ENCODE measurements at places on chromosomes 2 and 18.

GRCh38 chr2:9905413-9905812 lies 46.1 kb upstream of the GRHL1 start:
- no peak for DNase-seq

DNA sequence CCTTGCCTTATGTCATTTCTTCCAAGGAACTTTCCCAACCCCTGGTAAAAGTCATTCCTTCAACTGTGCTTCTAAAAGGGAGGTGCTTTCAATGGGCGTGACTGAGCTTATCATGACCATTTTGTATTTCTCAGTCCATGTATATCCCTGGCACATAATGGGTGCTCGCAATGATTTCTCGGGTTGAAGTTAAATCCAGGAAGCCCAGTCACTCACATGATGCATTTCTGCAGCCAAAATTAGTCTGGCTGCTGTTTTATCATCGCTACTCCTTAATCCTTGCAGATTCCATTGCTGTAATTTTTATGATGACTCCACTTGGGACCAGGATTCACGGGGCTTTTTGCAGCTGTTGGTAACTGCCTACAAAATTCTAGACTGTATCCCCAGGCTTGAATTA lies 25.9 kb upstream of the RFX8 start:
- DNase-seq, result no peak

GRCh38 chr2:96830044-96830562 lies 13.7 kb downstream of the ANKRD23 start:
- no peak for DNase-seq

- DNase-seq, result no peak
Observed at GRCh38 chr2:64141674-64142405, 2.4 kb downstream of the PELI1 start.

DNA sequence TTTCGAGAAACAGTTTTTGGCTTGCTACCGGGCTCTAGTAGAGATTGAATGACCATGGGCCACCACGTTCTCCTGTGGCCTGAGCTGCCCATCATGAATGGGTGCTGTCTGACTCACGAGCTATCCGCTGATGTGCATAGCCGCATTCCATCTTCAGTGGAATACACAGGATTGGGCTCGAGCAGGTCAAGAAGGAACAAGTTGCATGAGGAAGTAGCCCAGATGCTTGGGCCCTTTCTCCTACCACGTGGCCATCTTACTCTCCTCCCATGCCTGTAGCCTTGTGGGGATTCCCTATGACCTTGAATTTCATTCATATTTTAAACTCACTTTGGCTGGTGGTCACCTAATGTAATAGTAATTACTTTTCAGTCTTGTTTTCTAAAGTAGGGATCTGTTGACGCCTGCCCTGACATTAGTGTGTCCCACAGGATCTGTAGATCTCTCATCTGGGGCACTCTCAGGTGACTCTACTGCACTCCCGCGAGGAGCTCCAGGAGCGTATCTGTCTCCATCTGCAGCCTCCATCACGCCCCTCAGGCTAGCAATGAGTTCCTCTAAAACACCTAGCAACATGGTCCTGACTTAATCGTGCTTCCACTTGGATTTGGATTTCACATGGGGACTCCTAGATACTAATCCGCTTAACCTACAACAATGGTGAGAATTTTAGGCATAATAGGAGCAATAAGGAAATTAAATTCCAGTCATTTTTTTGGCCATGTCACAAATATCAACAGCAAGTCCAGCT lies 67.8 kb downstream of the PSMG2 start:
- DNase-seq, result no peak

- DNase-seq, result no peak
Observed at GRCh38 chr2:239639421-239640185, 238.8 kb upstream of the HDAC4 start.

DNA sequence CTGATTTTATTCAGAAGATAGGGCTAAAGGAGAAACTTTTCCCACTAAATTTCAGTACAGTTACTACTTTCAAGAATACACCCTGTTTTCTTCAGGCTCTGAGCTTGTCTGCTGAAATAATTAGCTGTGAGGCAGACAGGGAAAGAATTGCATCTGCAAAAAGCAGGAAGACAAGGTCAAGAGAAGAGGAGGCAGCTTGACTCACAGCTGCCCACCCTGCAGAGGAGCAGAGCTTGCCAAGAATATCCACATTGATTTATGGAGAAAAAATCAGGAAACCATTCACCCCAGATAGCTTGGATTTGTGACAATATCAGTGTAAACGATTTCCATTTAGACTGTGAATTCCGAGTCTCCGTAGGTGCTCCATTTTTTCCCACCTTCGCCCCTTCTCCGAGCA lies 49.0 kb downstream of the ACTR2 start:
- DNase-seq, result no peak

GRCh38 chr2:163527381-163527780 lies 208.4 kb downstream of the FIGN start:
- DNase-seq, result no peak

- DNase-seq, result no peak
Observed at GRCh38 chr2:202014318-202014717, 19.3 kb upstream of the FZD7 start.

DNA sequence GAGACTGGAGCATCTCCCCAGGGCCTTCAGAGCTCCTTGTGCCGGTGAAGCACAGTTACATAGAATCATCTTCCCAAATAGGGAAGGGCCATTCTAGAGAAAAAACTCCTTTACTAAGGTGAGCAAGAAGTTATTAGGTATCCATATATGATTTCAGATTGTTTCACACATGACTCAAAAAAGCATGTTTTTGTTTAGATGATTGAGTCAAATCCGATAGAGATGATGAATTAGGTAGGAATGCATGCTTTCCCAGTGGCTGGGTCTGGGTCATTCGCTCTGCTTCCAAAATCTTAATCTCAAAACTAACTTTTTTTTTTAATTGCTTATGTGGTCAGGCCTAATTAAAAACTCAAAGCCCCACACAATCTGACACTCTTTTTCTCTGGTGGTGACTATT lies 3.8 kb downstream of the NT5C1B start:
- no peak for DNase-seq

DNA sequence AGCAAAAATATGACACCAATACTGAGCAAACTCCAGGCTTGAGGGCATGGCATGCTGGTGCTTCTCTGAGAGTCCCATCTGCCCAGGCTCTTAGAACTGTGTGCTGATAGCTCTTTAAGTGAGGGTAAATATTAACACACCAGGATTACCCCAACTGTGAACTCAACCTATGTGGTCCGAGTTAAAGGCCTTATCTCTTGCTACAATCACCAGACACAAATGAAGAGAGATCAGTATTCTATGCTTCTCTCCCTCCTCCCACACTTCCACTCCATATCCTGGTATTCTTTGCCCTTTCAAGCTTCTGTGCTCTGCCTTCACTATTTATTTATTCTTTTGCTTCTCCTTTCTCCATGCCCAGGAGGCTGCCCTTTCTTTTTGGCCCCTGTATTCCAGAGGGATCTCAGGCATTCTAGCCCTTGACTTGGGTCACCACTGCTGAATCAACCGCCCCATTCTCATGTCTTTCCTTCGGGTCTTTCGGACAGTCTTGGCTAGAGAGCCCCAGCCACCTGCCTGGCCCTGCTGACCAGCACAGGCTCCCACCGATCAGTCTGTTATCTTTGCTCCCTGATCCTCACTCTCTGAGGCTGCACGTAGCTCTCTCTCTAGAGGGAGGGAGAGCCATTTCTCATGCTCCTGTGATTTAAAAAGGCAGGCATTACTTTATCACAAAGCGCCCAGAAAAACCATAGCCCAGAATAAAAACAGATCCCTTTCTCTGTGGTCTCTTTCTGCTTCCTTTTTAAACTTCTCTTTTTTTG lies 17.2 kb upstream of the HK2 start:
- DNase-seq, result no peak

DNA sequence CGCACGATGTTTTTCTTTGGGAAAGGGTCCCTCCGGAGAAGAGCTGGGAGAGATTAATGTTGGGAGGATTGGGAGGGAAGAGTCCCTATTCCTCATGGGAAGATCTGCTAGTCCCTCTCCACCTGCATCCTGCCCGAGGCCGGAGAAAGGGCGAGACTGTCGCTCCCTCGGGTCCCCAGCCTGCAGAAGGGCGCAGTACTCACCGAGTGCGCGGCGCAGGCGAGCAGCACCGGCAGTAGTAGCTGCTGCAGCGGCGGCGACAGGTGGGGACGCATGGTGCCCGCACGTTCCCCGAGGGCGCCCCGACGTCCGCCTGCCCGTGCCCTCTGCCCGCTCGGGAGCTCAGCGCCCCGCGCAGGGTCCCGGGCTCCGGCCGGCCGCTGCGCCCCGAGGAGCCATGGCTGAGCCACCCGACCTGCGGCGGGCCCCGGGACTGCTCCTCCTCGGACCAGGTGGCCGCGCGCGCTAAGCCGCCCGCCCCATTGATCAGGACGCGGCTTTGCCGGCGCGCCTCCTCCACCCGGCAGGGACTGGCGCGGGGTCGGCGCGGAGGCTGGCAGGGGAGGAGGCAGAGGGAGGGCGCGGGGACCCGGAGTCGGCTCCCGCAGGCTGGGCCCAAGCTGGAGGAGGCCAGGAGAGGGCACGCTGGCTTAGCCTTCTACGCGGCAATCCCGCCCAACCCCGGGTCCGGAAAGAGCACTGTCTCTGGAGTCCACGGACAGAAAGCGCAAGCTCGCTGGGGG lies at the start of gene SCTR:
TSS of gene SCTR (minus strand) at position 532 of the 743 bp plus-strand sequence. CDS start at position 275, 257 bp downstream.
- no peak for DNase-seq

Measured in activated gamma-delta T cell treated with anti-CD3 and anti-CD28 coated beads, Interleukin-2, amount 50 U/mL, for 16 hours (primary cell).